ENCODE measurements at places on chromosomes 2 and 18.
A peak's percentile ranks its signal among the peaks of the same experiment; 100 is the strongest.

- peak; percentile 86 for DNase-seq
Observed at GRCh38 chr2:219688560-219689445, 61.4 kb downstream of the SLC4A3 start.

- DNase-seq, result no peak
Observed at GRCh38 chr2:22784566-22784965, 600.4 kb upstream of the KLHL29 start.

DNA sequence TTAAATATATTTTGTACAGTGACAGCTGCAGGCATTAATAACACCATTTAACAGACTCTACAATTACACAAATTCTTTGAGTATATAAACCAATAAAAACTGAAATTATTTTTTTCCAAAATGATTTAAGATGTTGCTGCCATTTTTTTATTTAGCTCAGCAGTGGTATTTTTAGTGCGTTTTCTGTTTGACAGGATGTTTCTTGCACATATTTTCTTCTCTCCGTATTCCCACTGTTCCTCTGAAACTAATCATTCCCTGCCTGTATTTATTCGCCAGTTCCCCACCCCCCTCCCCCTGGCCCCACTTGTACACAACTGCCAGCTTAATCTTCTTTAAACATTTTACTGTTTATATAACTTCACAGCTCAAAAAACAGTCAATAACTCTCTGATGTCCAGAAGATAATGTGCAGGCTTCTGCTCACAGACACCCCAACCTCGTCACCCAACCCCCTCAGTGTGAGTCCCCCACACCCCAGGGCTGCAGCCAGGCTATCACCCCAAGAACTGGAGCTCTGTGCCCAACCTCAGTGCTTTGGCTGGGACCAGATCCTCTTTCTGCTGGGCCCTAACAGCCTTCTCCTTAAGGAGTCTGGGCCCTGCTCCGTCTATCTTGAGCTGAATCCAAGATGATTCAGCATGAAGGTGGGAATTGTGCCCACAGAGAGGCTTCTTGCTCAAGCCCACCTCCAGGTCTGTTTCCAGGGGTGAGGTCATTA lies 41.6 kb upstream of the MAP4K4 start:
- peak; percentile 61 for DNase-seq

DNA sequence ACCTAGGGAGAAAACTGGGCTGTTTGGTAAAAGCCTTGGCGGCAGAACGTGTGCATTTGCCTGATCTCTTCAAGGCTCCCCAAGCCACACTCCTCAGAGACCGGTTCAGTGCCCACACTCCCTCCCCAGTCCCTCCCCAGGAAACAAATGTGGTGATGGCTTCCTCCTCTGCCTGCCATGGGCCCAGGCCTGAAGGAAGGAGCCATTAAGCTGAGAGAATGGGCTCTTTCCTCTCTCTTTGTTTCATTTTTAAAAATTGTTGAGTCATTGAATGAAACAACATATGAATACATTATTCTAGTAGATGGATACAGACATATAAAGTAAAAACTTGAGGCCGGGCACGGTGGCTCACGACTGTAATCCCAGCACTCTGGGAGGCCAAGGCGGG lies 50.6 kb upstream of the YWHAQ start:
- no peak for DNase-seq

DNA sequence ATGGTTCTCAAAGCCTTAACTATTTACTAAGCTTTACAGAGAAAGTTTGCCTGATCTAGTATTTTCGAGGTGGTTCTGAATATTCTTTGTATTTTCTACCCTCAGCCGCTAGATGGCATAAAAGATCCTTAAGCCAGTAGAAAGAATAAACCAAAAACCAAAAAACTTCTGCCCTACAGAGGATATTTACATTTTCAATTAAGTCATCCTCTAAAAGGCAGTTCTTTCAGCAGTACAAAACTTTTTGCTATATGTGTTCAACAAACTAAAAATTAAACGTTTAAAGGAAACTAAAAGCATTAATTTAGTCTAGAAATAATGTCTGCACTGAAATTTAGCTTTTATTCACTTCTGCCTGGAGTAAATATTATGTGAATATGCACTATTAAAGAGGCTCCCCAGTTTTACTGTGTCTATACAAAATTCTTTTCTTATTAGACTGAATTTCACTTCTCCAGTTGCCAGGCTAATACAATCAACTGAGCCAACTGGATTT lies 297.5 kb downstream of the PIEZO2 start:
- DNase-seq, result peak; percentile 72

DNA sequence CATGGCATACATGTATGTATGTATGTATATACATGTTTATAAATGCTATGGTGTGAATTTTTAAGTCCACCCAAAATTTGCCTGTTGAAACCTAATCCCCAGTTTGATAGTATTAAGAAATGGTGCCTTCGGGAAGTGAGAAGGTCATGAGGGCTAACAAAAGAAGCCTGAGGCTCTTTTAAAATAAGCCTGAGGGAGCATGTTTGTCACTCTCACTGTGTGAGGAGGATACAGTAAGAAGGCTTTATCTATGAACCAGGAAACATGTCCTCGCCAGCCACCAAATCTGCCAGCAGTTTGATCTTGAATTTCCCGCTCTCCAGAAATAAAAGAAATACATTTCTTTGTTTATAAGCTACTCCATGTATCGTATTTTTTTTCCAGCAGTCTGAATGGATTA lies 163.0 kb upstream of the LINC00305 start:
- DNase-seq, result no peak

- DNase-seq, result no peak
Observed at GRCh38 chr2:124913868-124914267, 888.8 kb downstream of the CNTNAP5 start.

DNA sequence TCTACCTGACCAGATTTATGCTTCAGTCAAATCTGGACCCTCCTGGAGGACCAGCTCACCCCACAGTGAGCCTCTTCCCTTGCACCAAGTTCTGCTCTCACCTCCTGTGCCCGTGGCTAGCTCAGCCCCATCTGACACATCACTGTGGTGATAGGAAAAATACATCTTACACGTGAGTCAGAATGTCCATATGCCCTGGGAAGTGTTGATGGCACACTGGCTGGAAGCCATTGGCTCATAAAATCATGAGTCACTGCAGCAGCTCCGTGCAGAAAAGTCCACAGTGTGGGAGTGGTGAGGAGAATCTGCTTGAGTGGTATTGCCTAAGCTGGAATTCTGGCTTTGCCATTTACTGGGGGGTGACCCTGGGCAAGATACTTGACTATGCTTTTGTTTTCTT lies 42.6 kb upstream of the RAPGEF4 start:
- DNase-seq, result peak; percentile 98

DNA sequence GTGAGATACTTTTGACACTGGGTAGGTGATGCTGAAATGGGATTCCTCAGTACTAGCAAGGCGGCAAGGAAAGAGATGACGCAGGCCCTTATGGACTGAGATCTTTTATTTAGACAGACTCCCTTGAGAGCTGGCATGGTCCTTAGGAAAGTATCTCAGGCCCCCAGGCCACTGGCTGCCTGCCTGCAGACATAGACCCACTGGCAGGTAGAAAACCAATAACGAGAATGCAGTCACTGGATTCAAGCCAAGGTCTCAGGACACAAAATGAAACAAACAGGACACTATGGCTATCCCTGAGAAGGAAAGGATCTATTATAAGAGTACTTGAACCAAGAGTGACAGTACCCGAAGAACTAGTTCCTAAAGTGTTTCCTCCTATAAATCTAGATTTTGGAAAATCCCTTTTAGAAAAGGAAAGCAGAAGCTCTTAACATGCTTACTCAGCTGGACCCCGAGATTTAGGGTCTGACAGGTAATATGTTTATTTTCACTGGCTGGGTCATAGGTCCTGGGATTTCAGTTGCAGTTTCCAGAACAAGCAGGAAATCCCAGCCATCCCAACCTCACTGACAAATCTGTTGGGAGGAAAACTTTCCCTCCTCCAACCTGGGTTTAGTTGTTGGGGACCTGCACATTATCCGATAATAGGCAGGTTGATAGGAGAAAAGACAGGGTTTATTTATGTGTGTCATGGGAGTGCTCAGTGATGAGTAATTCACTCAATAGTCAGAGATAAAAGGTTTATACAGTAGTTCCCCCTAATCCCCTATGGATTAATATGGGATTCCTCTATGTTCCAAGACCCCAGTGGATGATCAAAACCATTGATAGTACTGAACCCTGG lies 44.5 kb downstream of the COMMD1 start:
- DNase-seq, result no peak

GRCh38 chr18:79384834-79385233 lies 10.9 kb upstream of the NFATC1 start:
- DNase-seq, result no peak

DNA sequence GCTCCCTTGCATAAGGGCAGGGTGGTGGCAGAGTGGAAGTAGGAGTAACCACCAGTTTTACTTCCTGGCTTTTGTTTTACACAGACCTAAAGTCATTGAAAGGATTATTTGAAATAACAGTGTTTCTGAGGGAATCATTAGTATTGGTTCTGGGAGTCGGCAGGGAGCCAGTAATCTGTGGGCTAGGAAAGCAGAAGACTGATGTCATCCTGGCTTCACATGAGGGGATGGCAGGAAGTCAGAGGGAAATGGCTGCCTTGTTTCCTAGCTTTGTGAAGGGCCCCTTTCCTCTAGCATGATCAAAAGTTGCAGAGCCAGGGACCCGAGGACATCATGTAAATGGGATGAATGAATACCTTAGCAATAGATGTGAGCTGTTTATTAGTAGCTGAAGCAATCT lies 792.6 kb downstream of the CPS1 start:
- DNase-seq, result no peak

GRCh38 chr2:145203891-145204290 lies 684.0 kb upstream of the ZEB2 start:
- no peak for DNase-seq

DNA sequence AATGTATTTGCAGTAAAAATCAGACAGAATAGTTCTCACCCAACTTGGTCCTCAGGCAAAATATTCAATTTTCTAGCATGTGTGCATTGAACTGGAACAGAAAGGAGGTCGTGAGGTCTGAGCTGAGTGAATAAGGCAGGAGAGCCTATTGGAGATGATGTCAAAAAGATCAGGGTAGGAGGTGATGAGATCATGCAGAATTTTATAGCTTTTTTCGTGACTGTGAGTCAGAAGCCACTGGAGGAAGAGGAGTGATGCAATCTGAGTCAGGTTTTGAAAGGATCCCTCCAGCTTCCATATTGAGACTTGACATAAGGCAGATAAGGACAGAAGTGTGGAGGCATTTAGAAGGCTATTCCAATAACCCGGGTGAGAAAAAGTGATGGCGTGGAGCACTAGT lies 299.5 kb upstream of the SOX11 start:
- peak; percentile 44 for DNase-seq

- DNase-seq, result no peak
Observed at GRCh38 chr2:46023165-46023854, 273.9 kb upstream of the EPAS1 start.

GRCh38 chr2:219522111-219523030 lies 8.1 kb downstream of the ASIC4 start:
- peak; percentile 56 for DNase-seq

- DNase-seq, result no peak
Observed at GRCh38 chr2:189661957-189662321, 680 bp downstream of the ASNSD1 start.

DNA sequence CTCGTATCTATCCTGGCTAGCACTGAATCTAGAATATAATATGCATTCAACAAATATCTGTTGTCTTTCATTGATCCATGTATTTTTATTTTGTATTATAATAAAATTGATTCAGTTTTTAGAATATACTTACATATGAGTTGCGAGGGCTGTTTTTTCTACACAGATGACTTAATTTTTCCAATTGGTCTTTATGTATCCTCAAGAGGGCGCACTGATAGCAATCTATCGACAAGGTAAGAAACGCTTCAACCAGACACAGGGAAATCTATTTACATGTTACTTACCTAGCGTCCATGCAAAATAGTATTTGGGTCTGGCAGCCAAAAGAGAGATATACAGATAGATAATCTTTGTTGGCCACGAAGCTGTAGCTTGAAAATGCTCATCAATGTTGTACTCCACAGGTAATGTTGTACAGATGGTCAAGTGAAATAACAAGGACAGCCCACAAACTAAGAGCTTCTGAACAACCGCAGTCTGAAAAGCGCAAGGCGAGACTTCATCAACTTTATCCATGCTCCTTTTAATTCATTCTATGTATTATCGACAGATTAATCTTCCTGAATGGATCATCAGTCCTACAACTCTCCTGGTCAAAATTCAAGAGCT lies 35.5 kb upstream of the KIDINS220 start:
- peak; percentile 71 for DNase-seq

DNA sequence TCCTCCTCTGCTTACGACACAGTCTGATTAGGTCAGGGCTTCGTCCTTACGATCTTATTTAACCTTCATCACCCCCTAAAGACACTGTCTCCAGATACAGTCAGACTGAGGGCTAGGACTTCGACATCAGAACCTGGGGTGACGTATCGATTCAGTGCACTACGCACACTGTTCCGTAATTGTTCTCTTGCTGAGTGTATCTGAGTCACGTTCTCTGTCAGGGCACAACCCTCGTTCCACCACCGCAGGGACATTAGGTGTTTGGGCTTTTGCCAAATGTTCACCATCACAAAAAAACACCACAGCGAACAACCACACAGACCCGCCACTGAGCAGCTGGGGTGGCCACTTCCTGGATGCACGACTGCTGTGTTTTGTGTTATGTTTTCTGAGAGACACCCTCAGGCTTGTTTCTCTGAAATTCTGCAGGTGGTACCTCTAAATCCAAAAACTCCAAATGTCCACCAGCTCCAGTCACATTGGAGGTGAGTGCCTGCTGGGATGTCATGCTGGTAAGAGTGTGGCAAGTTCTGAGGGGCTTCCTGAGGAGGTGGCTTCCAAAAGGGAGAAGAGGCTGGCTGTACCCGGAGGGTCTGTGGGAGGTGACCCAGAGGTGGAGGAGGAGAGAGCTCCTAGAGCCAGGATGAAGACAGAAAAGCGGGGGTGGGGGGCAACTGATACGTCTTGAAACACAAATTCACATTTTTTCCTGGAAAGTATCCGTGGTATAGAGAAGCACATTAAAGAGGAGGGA lies 66.6 kb downstream of the ADNP2 start:
- peak; percentile 57 for DNase-seq

DNA sequence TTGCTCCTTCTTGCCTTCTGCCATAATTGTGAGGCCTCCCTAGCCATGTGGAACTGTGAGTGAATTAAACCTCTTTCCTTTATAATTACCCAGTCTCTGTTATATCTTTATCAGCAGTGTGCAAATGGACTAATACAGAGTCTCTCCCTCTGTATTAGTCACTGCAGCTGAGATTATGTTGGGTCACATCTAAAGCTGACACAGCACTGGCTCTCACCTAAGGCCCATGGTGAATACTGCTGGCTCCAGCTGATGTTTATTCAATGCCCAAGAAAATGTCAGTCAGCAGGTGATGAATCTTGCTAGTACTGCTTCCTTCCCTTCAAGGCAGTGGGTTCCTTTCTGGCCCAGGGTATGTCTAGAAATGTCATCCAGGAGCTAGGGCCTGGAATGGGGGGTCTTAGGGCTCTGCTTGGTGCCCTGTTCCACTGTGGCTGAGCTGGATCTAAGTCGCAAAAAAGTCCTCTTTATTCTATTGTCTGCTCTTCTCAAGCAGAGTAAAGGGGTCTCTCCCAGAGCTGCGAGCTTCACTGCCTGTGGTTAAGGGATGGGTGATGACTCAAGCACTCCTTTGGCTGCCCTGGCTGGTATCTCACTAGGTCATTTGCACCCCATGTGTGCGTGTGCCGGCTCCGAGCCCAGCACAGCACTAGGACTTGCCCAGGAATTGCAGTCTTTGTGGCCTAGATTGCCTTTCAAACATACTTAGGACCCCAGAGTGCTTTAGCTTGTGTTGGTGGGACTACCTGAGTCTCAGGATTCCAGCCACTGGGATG lies 29.9 kb downstream of the PPP1R1C start:
- peak; percentile 36 for DNase-seq

- no peak for DNase-seq
Observed at GRCh38 chr2:156672556-156673332, 236.6 kb downstream of the GPD2 start.

GRCh38 chr18:38575648-38576047 lies 1010.0 kb upstream of the CELF4 start:
- no peak for DNase-seq

GRCh38 chr18:13067124-13067523 lies 76.0 kb downstream of the CEP192 start:
- no peak for DNase-seq

Data from astrocyte of the spinal cord (primary cell).